ENCODE measurements at places on chromosomes 1 and 21. TPM values are rescaled to one million over a fixed set of nuclear protein-coding genes. Genes with fewer than 3 reads are reported as not detected.

Gene HES3
- not detected for total RNA-seq

Gene HSD3B2
- 0.42 TPM for total RNA-seq

DNA sequence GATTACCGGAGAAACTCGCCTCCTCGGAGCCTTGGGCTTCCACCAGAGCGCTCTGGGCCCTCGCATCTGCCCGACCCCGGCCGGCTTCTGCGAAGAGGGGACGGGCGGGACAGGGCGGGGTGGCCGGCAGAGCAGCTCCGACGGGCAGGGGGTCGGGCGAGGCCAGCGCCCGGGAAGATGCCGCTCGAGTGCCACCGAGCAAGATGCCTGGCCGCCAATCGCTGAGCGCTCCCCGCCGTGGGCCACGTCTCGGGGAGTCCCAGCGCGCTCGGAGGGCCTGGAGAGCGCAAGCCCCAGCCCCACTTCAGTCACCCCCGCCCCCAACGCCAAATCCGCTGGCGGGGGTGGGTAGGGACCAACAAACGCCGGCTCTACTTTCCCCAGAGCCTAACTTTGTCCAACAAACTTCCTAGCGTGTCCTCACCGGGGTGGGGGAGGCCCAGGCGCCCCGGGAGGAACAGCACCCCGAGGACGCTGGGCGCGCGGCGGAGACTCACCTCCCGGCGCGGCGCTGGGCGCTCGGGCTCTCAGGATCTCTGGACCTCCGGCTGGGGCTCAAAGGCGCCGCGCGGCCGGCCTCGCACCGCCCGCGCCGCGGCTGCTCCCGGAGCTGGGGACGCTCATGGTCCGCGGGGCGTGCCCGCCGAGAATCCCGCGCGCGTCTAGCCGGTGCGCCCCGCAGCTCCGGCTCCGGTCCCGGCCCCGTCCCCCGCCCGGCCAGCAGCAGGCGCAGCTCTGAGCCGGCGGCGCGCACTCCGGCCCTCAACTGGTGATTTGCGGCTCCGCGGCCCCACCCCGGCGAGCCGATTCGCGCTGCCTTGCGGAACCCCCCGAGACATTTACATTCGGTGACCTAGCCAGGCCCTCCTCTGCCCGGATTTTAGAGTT lies at the start of gene BCAR3:
TSS of gene BCAR3 (minus strand) at position 737 of the 888 bp plus-strand sequence. CDS start 6,907 bp downstream, outside the sequence.
- H3K27ac ChIP-seq, result no peak within 1 kb of the TSS
- H3K4me1 ChIP-seq, result no peaks in the 10 kb centered on the region
- H3K4me3 ChIP-seq, result peak within 1 kb of the TSS; percentile 42
- peaks cover 41% of the 10 kb centered on the region for H3K27me3 ChIP-seq

DNA sequence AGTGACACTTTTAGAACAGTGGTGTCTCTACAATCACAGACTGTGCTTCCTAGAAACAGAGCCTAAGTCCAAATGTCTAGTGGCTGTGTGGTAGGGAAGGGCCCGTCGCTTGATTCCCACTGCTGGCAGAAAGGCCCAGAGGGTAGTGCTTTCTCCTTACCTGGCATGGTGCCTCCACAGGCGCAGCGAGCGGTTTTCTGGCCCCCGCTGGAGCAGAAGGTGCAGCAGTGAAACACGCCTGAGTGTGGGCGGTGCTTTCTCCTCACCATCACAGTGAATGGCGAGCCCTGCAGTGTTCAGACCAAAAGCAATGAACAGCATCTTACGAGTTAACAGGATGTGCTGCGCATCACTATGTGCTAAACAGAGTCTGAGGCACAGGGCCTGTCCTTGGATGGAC lies 8.3 kb downstream of the TRIM45 start:
- H3K27ac ChIP-seq, result no peak overlapping the region
- no peak overlapping the region for H3K4me3 ChIP-seq
- peaks cover 13% of the 10 kb centered on the region for H3K4me1 ChIP-seq

DNA sequence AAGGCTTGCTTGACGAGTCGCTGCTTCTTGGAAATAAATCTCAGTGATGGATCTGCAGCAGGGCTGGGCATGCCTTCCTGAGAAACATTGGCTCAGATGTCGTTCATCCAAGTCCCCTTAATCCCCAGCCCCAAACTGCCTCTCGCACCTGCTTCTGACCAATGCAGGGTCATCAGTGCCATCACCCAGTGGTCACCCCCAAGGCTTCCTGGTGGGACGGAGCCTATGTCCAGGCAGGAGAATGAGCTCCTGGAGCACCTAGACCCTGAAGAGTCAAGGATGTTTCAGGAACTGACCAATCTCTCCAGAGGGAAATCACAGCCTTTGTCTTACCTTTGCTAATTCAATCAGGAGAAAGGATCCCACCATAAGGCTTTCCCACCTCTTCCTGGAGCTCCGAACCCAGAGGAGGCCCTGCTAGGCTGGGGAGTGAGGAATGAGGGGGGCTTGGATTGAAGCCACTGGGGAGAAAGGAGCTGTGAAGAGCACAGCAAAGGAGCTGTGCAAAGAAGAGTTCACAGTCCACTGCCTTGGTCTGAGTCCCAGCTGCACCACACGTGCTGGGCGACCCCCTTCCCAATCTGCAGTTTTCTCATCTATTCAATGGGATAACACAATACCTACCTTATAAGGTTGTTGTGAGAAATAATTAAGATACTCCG lies 416.1 kb downstream of the NPHP4 start:
- H3K27me3 ChIP-seq, result no peaks in the 10 kb centered on the region
- no peaks in the 10 kb centered on the region for H3K36me3 ChIP-seq
- H3K27ac ChIP-seq, result no peak overlapping the region
- DNase-seq, result no peak
- no peak overlapping the region for H3K4me3 ChIP-seq

Data from cardiac muscle cell (in vitro differentiated cells and primary cell).